ENCODE measurements at places on chromosomes 16 and 17.

- DNase-seq = no peak
Measured at GRCh38 chr17:34592002-34592401, 12.6 kb downstream of the TMEM132E start.

GRCh38 chr17:50257676-50258224, 16.5 kb upstream of the TMEM92 start:
- no peak for DNase-seq

DNA sequence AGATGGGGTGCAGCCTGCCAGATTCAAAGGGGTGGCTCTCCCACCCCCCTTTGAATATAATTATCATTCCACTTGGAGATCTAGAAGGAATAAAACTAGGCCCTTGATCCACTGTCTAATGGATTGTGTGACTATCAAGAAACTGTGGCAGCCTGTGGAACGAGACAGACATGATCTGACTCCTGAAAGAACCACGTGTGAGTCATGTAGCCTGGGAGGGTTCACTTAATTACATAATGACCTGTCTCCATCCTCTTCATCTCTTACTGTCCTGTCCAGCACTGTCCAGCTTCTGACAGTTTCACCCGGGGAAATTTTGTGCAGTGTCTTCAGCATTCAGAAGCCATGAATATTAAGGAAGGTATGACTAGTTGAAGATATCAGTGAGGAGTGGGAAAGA, 43.3 kb upstream of the CDH13 start:
- DNase-seq = no peak

GRCh38 chr16:89140981-89141883, 30.3 kb upstream of the CDH15 start:
- no peak for DNase-seq

DNA sequence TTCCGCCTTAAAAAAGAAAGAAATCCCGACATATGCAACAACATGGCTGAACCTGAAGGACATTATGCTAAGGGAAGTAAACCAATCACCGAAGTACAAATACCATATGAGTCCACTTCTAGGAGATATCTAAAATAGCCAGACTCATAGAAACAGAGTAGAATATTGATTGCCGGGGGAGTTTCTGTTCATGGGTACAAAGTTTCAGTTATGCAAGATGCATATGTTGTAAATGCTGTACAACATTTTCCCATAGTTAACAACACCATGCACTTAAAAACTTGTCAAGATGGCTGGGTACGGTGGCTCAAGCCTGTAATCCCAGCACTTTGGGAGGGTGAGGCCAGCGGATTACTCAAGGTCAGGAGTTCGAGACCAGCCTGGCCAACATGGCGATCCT, 251.5 kb upstream of the EEF2KMT start:
- no peak for DNase-seq

DNA sequence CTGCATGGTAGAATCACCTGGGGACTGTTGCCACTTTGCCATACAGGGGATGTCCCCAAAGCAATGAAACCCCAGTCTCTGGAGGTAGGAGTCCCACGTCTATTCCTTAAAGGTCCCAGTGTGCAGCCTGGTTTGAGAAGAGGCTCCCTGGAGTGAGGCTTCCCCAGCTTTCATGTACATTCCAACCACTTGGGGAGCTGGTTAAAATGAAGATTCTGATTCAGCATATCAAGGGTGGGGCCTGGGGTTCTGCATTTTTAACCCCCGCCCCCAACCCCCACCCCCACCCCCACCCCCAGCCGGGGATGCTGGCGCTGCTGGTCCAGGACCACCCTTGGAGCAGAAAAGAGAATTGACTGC, 241.2 kb downstream of the FOXL1 start:
- no peak for DNase-seq

DNA sequence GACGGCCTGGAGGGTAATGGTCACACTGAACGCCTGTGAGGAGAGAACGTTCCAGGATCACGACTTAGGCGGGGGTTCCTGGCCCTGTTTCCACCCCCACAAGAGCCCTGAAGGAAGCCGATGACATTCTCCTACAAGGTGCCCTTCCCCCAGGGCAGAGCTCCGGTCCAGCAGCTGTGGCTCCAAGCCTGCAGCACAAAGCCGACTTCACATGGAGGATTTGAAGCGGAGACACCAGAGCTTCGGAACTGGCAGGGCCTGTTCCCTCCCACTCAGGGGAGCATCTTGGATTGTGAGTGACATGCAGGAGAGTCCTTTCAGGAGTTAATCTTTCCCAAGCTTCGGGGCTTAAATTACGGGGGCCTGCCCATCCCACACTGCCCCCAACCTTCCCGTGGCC, 5.0 kb downstream of the FADS6 start:
- no peak for DNase-seq

DNA sequence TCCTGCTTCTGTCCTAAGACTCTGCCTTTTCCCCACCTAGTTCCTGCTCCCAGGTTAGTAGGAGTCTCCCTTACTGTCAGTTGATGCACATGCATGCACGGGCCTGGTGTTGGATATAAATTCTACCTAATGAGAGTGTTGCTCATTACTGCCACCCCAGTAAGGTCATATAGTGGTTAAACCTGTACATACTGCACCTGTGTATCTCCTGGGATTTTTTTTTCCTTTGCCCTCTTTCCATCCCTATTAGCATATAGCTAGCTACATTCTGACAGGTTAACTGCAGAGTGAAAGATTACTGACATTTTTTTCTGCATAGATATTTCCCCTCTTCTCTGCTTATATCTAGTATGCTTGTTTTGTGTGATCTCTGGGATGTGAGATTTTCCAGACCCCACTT, 201.5 kb upstream of the PIRT start:
- no peak for DNase-seq

GRCh38 chr17:48850792-48851323, 20.0 kb downstream of the CALCOCO2 start:
- DNase-seq = no peak

DNA sequence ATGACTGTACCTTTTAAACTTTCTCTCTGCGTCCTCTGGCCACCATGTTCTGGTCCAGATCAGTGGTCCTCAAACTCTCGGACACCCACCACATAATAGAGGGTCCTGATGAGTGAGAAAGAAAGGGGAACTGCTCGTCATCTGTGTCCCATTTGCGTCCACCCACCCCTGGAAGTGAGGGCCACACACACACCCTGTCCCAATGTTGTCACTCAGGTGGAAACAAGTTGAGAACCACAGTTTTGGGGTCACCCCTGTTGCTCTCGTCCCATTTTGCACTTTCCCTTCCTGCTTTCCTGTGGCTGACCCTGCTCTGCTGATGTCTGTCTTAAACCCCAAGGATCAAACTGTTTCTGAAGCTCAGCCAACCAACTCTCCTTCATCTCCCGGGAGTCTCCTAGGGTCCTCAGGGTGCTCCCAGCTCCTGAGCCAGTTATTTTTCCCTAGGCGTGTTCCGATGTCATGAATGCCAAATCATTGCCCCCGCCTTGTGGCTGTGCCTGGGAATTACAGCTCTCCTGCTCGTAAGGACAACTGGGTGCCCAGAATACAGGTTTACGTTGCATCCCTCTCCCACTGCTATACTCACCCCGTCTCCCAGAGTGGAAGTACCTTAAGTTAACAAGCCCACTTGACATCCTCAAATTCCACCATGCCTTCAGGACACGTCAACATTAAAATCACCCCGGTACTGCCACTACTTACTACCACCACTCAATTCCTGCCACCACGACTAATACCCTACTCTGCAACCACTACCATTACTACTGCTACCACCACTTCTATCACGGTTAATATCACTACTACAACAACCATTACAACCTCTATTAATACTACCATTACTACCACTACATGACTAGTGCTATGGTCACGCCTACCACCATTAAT, 26.0 kb upstream of the HNF1B start:
- peak; percentile 8 for DNase-seq

- DNase-seq = no peak
Measured at GRCh38 chr16:12951392-12951791, 50.0 kb downstream of the SHISA9 start.

- no peak for DNase-seq
Measured at GRCh38 chr17:56540836-56541235, 52.7 kb upstream of the NOG start.

- DNase-seq = peak; percentile 41
Measured at GRCh38 chr16:87464691-87465300, 28.0 kb downstream of the ZCCHC14 start.

- no peak for DNase-seq
Measured at GRCh38 chr16:47392081-47392480, 68.8 kb downstream of the ITFG1 start.

GRCh38 chr17:34920676-34921075, 40.6 kb downstream of the CCT6B start:
- DNase-seq = no peak

DNA sequence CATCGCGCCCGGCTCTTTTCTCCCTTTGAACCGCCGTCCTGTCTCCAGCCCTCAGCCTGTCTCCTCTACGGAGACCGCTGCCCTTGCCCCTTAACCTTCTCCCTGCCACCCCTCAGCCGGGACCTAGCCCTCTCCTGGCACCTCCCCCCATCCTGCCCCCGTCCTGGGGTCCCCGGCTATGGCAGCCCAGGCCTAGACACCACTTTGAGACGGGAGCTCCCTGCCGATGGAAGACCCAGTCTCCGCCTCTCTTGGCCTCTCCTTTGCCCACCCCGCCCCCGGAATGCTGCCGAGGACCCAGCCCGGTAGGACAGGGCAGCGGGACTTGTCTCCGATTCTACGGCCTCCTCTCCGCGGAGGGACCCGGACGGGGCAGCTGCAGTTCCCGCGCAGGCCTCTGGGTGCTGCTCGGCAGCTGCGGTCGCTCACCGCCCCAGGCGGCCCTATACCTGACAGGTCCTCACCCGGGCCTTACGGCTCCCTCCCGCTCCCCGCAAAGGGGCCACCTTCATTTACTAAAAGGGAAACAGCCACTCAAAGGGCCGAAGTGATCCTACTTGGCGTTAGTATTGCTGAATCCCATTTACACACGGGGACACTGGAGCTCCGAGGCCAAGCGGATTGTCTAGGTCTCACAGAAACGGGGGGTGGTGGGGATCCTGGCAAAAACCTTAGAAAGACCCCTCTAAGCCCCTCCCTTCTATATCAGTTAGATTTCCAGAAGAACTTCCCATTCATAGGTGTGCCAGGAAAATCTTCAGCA, 32.6 kb upstream of the TAC4 start:
- peak; percentile 64 for DNase-seq

- DNase-seq = no peak
Measured at GRCh38 chr16:81708266-81709015, 70.7 kb upstream of the PLCG2 start.

GRCh38 chr17:16886655-16887322, 85.1 kb downstream of the TNFRSF13B start:
- DNase-seq = no peak

DNA sequence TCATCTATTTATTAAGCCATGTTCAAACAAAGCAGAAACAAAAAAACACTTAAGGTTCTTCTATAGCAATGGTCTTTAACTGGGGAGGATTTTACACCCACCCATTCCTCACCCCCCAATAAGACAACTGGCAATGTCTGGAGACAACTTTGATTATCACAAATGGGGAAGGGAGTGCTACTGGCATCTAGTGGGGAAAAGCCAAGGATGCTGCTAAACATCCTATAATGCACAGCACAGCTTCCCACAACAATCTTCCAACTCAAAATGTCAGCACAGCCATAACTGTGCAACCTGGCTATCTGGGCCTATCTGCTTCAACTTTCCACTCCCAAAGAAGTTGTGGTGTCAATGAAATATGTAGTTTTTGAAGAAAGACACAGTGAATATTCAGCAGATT, 1044.4 kb downstream of the CDH8 start:
- DNase-seq = no peak

DNA sequence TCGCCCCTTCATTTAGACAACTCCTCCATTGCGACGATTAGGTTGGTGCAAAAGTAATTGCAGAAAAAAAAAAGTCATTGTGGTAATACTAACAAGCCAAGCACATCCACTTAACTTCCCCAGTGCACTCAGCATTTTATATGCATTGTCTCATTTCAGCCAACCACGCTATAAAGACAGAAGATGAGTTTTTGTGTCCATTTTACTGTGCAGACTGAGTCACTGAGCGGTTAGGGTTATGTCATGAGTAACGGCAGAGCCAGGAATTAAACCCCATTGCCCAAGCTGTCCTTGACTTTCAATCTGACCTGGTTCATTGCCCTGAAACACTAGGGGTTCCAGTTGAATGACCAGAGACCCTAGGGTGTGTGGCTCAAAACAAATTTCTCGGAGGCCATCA, 218.7 kb downstream of the XYLT1 start:
- no peak for DNase-seq

DNA sequence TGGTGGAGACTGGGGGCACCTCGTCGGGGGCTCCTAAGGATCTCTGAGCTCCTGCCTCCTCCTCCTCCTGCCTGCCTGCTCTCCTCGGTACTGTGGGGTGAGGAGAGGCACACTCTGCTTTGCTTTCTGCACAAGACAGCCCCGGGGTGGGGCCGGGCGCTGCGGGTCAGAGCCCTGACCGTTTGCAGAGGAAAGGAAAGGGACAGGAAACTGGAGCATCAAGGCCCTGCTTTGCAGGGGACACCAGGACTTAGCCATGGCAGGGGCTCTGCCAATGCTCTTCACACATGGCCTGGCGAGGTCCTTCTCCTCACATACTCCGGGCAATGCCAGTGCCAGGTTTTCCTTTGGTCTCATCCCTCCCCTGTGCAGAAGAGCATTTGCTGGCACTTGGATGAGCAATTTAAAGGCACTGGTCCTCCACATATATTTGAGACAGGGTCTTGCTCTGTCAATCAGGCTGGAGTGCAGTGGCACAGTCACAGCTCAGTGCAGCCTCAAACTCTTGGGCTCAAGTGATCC, 23.8 kb upstream of the DOC2B start:
- no peak for DNase-seq

DNA sequence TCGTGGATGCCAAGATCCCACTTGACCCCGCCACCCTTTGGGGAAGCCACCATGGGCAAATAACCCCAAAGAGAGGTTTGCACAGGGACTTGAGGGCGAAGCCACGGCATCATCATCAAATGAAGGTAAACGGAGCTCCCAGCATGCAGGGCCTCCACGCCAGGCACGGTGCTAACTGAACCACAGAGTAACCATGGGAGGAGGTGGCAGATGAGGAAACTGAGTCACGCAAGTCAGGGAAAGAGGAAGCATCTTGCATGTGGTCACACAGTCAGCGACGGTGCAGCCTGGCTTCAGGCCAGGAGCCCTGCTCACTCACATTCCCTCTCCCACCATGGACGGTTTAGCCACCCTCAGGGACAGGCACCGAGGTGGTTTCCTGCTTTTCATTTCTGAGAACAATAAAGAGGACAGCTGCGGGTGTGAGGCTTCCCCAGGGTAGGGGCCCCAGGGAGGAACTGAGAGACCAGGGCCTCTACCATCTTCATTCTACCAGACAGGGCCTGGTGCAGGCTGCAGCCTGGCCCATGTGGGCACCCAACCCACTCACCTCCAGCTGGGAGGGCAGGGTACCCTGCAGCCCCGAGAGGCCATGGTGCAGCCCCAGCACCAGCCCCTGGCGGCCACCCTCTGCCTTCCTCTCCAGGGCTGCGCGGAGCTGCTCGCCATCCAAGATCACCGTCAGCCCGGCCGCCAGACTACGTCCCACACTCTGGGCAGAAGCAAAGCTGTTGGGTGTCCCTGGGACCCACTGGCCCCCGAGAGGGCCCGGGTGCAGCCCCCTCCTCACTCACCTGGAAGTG, 78.3 kb downstream of the RMI2 start:
- DNase-seq = no peak

- DNase-seq = peak; percentile 33
Measured at GRCh38 chr16:57736419-57737351, 1.1 kb downstream of the KATNB1 start.

- DNase-seq = no peak
Measured at GRCh38 chr17:76440751-76441362, 12.1 kb downstream of the UBE2O start.

All from activated CD4-positive, alpha-beta T cell treated with anti-CD3 and anti-CD28 coated beads for 4 hours (primary cell).